T follicular helper cell (primary cell): ENCODE measurements at places on chromosomes 11 and 22.
A peak's percentile ranks its signal among the peaks of the same experiment; 100 is the strongest.

- no peak for DNase-seq
Observed at GRCh38 chr11:65493367-65494176, 5.3 kb upstream of the MALAT1 start.

- no peak for DNase-seq
Observed at GRCh38 chr11:2138431-2139122, 612 bp downstream of the IGF2 start.

- no peak for DNase-seq
Observed at GRCh38 chr22:19525116-19525660, 978 bp upstream of the CLDN5 start.

DNA sequence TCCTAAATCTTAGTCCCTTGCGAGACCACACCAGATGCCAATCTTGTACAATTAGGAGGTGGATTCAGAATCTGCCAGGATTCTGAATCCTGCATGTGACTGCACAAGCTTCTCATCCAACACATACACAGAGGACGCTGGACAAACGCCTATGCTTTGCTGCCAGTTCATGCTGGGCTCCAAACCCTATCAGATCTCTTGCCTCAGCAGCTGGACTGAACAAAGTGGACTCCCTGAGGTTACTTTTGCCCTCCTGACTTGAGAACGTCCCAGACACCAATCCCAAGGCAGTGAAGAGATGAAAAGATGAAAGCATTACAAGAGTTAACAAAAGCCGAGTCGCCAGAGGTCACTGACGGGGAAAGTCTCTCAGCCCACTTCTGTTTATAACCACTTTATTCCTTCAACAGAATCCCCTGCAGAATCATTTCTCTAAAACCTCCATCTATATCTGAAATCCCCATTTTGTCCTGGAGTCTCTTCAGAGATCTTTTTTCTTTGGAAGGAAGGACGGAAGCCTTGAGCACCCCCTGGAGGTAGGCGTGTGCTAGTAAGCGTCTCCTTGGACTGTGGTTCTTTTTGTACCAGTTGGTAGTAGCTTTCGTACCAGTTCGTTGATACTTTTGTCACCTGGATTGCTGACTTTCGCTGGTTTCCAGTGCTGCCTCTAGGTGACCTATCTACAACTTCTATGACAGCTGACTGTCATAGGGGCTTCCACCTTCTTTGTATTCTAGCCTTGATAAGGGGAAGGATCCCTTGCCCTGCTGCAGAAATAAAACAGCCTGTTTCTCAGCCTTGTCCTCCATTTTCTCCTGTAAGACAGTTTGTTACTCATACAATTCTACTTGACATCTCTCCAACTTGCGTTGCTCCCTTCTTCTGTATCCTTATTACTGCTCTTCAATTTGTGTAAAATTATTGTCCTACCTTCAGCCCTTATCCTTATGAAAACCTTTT is 26.1 kb upstream of the EED start:
- DNase-seq: peak; percentile 27

- no peak for DNase-seq
Observed at GRCh38 chr11:67276781-67277230, 10.5 kb downstream of the GRK2 start.

DNA sequence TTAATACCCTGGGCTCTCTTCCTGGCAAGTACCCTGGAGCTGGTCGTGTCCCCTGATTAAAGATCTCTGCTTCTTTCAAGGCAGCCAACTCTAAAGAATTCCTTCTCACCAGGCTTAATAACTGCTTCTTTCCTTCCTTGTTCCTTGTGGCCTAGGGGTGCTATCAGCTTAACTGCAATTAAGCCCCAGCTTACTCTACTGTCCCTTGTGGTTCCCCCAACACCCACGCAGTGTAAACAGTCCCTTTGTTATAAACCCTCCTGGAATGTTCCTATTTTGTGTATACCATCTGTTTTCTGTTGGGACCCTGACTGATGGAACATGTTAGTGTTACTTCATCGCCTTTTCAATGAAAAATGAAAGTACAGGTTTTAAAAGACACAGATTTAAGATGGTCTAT is 126.4 kb upstream of the KIRREL3 start:
- no peak for DNase-seq

- DNase-seq: no peak
Observed at GRCh38 chr11:110582728-110583432, 129.4 kb downstream of the ARHGAP20 start.

GRCh38 chr11:65622011-65622410 is 6.4 kb downstream of the PCNX3 start:
- no peak for DNase-seq

DNA sequence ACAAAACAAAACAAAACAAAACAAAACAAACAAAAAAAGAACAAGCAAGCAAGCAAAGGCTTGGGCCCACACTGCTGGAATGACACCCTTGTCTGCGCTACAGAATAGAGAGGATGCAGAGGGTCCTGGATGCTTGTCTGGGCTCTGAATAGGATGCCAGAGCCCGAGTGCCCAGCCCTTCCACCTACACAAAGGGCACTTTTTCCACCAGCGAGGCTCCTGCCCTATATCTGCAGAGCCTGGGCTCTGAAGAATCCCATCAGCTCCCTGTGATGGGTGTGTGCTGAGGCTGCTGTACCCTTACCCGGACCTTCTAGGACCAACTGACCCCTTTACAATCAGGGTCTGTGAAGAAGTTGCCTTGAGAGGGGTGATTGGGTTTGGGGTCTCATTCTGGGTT is 221.2 kb downstream of the DSCAML1 start:
- no peak for DNase-seq

- DNase-seq: no peak
Observed at GRCh38 chr11:132126973-132127899, 756.8 kb downstream of the NTM start.

DNA sequence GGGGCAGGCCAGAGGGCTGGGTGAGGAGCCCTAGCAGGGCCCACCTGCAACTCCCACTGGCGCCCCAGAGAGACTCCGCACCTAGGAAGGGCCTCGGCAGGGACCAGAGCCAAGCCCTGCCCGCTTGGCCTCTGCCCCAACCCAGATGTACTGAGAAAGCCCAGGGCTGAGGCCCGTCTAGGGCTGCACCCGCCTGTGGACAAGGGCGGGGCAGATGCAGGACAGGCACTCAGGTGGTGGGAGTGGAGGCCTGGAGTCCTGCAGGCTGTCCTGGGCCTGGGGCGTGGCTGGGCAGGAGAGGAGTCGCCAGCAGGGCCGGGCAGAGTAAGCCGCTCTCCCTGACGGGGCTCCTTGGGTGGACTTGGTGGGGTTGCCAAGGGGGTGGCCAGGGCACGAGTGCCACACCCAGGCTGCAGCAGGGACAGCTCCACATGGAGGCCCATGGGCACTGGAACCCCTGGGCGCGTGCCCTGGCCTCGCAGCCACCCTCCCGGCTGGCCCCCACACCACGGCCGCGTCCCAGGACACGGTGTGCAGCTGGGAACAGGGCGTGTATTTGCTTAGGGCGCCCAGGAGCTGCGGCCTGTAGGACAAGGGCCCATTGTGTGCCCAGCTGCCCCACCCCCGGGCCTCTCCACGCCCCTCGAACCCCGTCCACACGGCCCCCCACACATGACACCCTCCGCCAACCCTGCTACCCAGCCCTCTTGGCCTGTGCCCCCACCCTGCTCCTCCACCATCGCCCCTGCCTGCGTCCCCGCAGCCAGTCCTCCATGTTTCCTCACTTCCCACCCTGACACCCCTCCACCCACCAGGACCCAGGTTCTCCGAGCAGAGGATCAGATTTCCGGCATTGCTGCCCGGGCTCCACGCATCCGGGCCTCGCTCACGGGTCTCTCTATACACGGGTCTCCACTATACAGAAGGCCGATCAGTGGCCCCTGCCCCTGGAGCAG is 11.3 kb upstream of the PIM3 start:
- no peak for DNase-seq

- no peak for DNase-seq
Observed at GRCh38 chr22:49170053-49170452, 657.6 kb downstream of the BRD1 start.

- no peak for DNase-seq
Observed at GRCh38 chr11:12534549-12534948, 139.7 kb upstream of the TEAD1 start.

GRCh38 chr11:89405629-89406028 is 85.5 kb downstream of the NOX4 start:
- no peak for DNase-seq

- DNase-seq: no peak
Observed at GRCh38 chr11:96259134-96259830, 83.7 kb downstream of the MAML2 start.

DNA sequence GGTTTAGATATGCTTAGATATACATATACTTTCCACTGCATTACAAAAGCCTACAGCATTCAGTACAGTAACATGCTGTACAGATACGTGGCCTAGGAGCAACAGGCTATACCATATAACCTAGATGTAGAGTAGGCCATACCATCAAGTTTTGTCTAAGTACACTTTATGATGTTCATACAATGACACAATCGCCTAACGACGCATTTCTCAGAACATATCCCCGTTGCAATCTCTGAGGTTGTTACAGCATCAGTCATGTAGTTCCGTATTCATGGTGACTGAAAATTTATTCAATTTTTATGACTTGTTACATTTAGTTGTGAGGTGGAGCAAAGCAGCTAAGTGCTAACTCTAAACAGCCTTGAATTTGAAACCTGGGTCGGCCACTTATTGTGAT is 6.7 kb downstream of the ZBTB44 start:
- no peak for DNase-seq

GRCh38 chr22:46965555-46966494 is 203.4 kb downstream of the TBC1D22A start:
- no peak for DNase-seq

DNA sequence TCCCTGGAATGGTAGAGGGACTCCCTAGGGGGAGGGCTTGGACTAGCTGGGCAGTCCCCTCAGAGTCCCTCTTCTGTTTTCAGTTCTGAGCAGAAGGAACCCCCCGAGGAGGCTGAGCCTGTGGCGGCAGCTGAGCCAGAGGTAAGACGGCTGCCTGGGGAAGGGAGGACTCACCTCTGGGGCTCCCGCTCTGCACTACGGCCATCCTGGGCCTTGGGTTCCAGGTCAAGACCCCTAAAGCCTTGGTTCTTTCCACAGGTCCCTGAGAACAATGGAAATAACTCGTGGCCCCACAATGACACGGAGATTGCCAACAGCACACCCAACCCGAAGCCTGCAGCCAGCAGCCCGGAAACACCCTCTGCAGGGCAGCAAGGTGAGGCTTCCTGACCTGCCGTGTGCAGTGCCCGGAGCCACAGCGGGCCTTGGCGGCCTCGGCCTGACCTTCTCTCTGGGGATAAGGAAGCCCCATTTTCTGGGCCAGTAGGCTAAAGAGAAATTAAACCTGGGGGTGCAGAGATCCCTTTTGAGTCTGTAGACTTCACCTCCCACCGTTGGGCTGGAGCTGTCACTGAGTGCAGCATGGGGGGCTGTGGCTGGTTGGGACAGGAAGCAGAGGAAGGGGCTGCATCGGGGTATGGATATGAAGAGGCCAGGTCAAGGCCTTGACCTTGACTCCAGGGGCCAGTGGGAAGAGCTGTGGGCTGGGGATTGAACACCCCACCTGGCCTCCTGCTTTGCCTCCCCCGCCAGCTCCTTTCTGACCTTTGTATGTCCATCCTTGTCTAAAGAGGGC is 15.0 kb downstream of the INCENP start:
- no peak for DNase-seq

- no peak for DNase-seq
Observed at GRCh38 chr11:106276859-106277436, 199.5 kb downstream of the AASDHPPT start.

- no peak for DNase-seq
Observed at GRCh38 chr22:39317775-39318506, 1.5 kb downstream of the RPL3 start.

DNA sequence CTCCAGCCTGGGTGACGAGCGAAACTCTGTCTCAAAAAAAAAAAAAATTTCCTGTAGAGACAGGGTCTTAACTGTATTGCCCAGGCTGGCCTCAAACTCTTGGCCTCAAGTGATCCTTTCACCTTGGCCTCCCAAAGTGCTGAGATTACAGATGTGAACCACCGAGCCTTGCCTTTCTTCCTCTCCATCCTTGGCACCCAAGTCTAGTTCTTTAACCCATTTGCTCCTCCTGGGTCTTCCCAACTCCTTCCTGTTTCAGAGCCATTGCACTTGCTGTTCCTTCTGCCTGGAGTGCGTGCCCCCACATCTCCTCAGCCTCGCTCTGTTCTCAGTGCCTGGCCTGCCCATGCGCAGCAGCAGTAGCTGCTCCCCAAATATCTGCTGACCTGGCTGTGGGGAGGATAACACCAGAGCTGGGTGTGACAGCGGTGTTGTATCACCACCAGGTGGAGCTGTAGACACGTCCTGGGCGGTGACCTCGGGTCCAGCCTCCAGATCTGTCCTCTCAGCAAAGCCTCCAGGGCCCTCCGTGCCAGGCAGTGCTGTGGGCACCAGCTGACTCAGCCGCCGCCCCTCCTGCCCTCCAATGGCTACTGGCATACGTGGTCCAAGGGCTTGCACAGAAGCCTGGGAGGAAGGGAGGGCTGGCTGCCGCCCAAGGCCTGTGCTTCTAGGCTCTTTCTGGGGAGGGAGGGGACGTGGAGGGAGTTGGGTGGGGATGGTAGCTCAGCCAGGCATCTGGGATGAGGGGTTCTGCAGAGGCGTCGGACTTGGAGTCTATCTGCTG is 22.0 kb downstream of the TEF start:
- peak; percentile 73 for DNase-seq

GRCh38 chr11:34523053-34523452 is 9.5 kb upstream of the ELF5 start:
- DNase-seq: no peak

DNA sequence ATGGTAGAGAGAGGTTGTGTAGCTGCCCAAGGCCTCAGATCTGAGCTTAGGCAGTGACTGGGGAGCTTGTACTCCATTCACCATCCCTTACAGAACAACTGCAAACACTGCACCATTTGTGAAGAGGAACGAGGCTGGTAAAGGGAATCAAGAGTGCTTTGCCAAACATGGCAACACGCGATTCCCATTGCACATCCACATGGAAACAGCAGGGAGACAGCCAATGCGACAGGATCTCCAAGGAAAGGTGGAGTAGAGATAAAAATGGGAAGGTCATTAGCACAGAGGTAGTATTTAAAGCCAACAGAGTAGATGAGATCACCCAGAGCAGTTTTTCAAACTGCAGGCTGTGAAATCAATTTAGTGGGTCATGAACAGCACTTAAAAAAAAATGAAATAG is 42.0 kb downstream of the TCF20 start:
- no peak for DNase-seq

DNA sequence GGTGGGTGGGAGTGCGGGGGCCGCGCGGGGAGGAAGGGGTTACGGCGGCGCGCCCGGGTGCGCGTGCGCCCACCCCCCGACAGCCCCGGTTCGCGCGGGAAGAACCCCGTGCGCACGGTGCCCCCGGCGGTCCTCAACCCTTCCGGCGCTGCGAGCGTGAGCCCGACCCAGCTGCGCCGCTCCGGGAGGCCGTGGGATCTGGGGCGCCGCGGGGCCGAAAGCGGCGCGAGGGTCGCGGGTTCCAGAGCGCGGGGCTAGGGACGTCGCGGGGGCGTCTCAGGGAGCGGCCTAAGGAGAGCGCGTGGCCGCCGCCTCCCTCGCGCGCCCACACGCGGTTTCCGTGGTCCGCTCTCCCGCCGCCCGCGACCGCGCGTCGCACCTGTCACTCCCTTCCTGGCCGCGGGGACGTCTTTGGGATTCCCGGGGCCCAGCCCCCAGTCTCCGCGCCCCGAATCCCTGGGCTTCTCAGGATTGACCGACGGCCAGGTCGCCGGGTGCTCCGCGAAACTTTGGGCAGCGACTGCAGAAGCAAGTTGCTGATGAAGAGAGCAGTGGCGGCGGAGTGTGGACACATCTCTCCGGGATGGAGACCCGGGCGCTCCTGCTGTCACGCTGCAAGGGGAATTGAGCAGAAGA is 582 bp downstream of the SREBF2 start:
- DNase-seq: peak; percentile 24
